ENCODE measurements at places on chromosomes 4 and X. TPM values are rescaled to one million over a fixed set of nuclear protein-coding genes. Genes with fewer than 3 reads are reported as not detected.

GLA gene
- 234 TPM for total RNA-seq

ERAS gene
- not detected for total RNA-seq

PCYT1B gene
- total RNA-seq: 0.40 TPM

CDX4 gene
- not detected for total RNA-seq

GLOD5 gene
- not detected for total RNA-seq

CLDN22 gene
- not detected for total RNA-seq

TEX13C gene
- total RNA-seq: not detected

CDK16 gene
- total RNA-seq: 141 TPM

HSFX1 gene
- 0.20 TPM for total RNA-seq

RAB40A gene
- not detected for total RNA-seq

ANTXR2 gene
- total RNA-seq: 38.3 TPM

GUCY1B1 gene
- 1.1 TPM for total RNA-seq

MAGEC1 gene
- not detected for total RNA-seq

NLRP2B gene
- not detected for total RNA-seq

LRP2BP gene
- total RNA-seq: 0.27 TPM

CLNK gene
- not detected for total RNA-seq

ZNF630 gene
- total RNA-seq: 1.6 TPM

CYBB gene
- not detected for total RNA-seq

TSR2 gene
- 24.0 TPM for total RNA-seq

AKAP14 gene
- total RNA-seq: not detected

ZFP42 gene
- not detected for total RNA-seq
